Nephron progenitor cell (in vitro differentiated cells): ENCODE measurements at places on chromosomes 12 and 14.
A peak's percentile ranks its signal among the peaks of the same experiment; 100 is the strongest.

- no peak for DNase-seq
These were observed 7.9 kb downstream of the DYNC1H1 start for GRCh38 chr14:101972126-101972866.

DNA sequence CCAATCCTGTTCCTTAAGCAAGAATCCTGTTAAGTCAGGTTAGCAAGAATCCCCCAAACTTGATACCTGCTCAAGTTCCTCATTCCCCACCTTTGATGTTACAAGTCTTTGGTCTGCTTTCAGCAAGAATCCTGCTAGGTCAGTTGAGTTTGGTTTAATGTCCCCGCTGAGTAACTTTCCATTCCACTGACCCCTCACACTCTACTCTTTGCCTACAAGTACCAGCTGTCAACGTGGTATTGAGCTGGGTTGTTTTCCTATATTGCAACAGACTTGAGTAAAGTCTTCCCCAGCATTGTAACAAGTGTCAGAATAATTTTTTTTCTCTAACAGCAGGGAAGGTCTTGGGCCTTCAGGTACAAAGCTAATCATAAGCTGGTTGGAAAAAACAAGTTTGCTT, 6.3 kb downstream of the PPM1H start:
- no peak for DNase-seq

DNA sequence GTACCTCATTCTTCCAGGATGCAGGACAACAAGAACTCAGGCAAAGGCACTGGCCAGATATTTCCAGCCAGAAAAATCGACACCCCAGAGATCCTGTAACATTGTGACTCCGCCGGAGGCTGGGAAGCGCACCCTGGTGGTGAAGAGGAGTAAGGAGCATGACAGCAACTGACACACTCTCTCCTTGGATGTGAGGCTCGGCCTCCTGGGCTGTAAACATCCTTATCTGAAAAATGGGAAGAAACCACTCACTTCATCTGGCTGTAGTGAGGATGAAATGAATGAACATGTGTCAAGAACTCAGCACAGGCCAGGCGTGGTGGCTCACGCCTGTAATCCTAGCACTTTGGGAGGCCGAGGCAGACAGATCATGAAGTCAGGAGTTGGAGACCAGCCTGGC, 27.5 kb downstream of the TCHP start:
- peak; percentile 36 for DNase-seq

DNA sequence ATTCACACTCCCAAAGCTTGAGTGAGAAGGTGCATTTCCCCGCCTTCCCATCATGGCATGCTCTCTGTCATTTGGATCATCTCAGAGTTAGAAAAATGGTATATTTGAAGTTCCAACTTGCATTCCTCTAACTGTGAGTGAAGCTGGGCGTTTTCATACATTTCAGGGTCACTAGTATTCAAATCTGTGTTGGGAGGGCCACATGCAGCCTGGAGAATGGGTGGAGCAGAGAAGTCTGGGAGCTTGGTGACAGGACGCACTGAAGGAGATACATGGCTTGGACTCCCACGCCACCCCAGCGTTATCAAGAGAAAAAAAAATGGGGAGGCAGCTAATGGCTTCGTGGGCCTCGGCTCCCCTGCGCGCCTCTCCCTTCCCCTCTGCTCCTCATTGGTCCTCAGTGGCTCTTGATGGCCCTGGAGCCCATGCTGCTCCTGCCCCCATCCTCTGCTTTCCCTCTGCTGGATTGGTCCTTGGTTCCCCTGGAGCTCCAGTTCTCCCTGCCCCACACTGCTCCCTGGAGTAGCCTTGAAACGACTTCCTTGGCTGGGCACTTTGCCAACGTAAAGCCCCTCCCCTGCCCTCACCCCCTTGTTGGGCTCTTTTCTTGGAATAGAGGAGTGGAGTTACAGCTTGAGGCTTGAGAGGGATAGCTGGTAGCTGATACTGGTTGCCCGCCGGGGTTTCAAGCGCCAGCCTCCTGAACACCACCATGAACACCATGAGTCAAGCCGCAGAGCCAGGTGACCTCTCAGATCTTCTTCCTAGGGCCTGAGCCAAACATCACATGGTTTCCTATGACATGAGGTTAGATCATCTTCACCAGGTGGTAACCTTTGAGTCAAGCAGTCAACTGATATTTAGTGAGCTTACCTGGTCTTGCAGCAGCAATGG, 139.6 kb downstream of the PRKCH start:
- no peak for DNase-seq

DNA sequence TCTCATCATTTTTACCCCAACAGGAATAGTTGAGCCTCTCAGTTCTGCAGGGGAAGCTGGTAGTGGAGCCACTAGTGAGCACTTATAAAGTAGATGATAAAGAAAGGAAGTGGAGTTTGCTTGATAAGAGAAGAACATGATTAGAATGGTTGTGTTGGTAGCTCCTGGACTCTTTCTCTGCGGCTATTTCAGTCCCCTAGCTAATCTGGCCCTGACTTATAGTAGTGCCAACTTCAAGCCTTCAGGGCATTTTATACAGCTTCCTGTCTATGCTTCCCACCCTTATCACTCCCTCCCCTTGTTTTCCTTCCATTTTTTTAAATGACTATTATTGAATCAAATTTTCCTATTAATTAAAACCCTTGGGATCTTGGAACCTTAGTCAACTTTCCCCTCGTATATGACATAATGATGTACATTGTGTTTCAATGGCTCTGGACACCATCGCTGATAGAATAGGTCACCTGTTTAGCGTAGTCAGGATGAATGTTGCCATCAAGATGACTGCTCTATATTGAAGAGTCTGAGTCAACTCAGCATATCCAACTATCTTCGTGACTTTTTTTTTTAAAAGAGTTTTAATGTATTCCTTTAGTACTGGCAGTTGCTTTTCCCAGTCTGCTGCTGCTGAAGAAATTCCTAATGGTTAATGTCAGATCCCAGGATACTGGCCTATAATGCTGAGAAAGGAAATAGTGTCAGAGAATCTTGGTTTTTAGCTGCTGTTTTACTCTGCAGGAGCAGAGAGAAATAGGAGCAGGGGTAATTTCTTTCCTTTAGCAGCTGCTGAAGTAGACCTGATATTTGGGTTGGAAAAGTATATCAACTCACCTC, 16.2 kb upstream of the PCNX1 start:
- DNase-seq, result no peak

DNA sequence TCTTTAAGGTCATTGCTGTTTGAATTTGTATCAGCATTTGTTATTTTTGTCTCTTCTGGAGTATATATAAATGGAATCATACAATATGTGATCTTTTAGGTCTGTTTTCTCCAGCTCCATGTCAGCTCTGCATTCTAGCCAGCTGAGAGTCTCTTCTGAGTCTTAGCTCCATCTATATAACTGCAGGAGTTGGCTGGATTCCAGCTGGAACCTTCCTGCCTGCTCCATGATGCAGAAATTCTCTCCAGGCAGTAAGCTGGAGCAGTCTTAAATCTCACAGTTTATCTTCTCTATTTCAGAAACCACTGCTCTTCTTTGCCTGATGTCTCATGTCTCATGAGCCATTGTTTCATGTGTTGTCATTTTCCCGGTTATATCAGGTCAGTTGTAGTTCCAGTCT, 827.6 kb downstream of the NRXN3 start:
- no peak for DNase-seq

GRCh38 chr14:36057452-36058116, 118.9 kb downstream of the PTCSC3 start:
- DNase-seq, result no peak

DNA sequence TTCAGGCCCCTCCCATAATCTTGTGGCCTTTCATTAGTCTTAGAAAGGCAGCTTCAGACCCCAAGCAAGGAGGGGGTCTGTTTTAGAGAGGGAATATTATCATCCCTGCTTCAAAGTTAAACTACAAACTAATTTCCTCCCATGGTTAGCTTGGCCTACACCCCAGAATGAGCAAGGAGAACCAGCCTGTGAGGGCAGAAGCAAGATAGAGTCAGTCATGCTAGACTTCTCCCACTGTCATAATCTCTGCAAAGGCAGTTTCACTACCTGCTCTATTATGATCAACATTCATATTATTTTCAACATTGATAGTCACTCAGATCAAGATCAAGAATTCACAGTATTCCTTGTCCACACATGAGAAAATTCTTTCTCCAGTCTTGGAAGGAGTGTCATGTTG, 105.1 kb downstream of the GXYLT1 start:
- no peak for DNase-seq

- DNase-seq, result peak; percentile 30
These were observed 21.0 kb upstream of the PLEKHG3 start for GRCh38 chr14:64683264-64683663.

- no peak for DNase-seq
These were observed 594.1 kb downstream of the NRXN3 start for GRCh38 chr14:78764240-78764639.

- no peak for DNase-seq
These were observed 350.7 kb downstream of the PRKD1 start for GRCh38 chr14:29576927-29577326.

GRCh38 chr14:90440021-90440451, 43.2 kb downstream of the CALM1 start:
- DNase-seq, result no peak

GRCh38 chr14:67372833-67373232, 12.7 kb downstream of the EIF2S1 start:
- DNase-seq, result no peak

- DNase-seq, result no peak
These were observed 38.1 kb downstream of the BBS10 start for GRCh38 chr12:76310110-76310509.
